Uterine smooth muscle cell (primary cell): ENCODE measurements at places on chromosomes 11 and 22. TPM values are rescaled to one million over a fixed set of nuclear protein-coding genes. Genes with fewer than 3 reads are reported as not detected.

SLC16A8 gene
- 0.25 TPM in 1 of 2 replicates, not detected in the other for total RNA-seq

TXNRD2 gene
- total RNA-seq = 23.4 and 25.9 TPM in 2 replicates

TYR gene
- total RNA-seq = not detected in 2 replicates

CBLIF gene
- not detected in 2 replicates for total RNA-seq
